ENCODE measurements at places on chromosomes 7 and 10. TPM values are rescaled to one million over a fixed set of nuclear protein-coding genes. Genes with fewer than 3 reads are reported as not detected.

- DNase-seq: peak; percentile 16
Observed at GRCh38 chr7:144437370-144438191, 34.1 kb upstream of the NOBOX start.

DNA sequence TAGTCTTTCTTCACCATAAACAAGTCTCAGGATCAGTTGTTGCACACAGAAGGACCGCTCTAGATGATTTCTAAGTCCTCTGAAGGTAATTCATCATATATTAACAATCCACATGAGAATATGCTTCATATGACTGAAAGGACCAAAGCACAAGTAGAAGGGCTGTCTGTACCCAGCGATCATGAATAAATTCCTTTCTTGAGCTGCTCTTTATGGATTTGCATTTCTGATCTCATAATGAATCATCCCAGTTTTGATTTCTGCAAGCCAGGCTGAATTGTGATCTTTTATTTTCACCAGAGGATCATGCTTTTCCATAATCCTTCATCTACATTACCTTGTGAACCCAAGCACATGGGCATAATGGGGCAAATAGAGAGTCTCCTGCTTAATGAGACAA, 675.6 kb downstream of the MAGI2 start:
- DNase-seq: no peak

DNA sequence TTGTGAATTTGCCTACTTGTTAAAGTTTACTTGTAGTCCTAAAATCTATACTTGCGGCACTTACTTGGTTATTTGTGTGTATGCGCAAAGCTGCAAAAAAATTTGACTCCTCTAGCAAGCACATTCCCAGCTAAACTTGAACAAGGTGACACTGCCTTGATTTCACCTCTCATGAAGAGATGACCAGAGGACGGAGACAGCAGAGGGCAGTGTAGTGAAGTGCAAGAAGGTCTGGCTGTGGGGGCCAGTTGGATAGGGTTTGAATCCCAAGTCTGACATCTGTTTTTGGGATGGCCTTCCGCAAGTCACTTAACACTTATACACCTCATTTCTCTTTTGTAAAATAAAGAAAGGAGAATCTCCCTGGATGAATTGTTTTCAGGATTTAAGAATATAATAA, 15.7 kb downstream of the SLK start:
- no peak for DNase-seq

The ADCYAP1R1 gene
- 0.27 TPM for polyA plus RNA-seq

DNA sequence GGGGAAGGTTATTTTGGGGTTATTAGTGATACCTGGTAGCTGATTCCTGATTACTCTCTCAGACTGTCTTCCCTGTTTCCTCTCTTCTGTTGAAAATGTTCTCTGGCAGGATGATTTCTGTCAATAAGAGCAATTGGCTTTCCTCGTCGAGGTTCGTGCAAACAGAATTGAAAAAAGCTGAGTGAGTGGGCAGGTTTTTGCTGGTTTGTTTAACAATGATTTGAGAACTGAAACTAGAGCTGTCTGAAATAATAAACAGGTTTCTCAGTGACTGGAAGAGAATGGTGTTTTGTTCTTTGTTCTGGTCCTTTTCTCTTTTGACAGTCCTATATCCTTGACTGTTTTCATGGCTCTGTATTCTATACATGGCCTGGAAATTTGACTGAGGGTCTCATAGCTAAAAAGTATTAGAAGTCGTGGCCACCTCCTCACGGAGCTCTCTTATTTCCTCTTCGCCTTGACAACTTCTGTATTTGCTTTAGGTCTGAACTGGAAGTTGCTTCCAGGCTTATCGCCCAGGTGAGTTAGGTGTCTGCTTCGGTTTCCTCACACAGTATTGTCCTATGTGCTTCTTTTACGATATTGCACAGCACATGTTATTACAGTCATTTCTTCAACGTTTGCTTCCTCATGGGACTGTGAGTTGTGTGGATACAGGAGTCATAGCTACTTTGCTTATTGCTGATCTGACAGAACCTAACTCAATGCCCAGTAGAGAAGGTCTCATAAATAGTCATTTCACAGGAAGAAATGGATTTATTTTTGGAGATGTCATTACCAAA, 403.6 kb downstream of the NRG3 start:
- DNase-seq: no peak

GRCh38 chr10:62284221-62284620, 15.6 kb upstream of the RTKN2 start:
- DNase-seq: no peak

The DOCK1 gene
- 12.1 TPM for polyA plus RNA-seq

- peak; percentile 15 for DNase-seq
Observed at GRCh38 chr7:4115442-4115841, 566.7 kb upstream of the FOXK1 start.

The CFAP69 gene
- polyA plus RNA-seq: 12.8 TPM

DNA sequence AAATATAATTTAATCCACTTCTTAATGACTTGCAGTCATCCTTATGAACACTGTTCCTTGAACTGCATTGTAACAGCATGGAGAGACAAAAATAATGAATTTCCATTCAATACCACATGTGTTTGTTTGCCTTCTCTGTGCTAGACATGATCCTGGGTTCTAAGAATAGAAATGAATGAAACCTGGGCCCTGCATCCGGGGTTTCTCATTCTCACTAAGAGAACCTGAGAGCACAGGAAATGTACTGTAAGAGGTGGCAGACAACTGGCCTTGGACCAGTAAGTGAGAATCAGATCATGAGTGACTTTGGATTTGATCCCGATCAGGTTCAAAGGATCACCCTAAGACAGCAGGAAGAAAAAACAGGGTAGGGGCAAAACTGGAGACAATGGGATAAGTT, 37.2 kb upstream of the CUL1 start:
- no peak for DNase-seq

DNA sequence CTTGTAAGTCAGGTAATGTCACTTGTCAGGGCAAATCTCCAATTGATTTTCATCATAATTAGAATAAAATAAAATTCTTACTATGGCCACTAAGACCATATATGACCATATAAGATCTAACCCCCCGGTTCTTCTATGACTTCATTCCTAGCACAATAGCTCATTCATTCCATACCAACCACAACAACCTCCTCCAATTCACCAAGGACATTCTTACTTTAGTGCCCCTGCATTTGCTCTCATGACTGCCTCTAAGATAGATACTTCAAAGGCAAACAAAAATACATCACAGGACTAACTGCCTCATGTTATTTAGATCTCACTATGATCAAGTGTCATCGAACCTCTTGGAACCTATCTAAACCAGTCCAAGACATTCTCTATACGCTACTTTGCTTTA, 90.8 kb downstream of the SNX13 start:
- DNase-seq: no peak

DNA sequence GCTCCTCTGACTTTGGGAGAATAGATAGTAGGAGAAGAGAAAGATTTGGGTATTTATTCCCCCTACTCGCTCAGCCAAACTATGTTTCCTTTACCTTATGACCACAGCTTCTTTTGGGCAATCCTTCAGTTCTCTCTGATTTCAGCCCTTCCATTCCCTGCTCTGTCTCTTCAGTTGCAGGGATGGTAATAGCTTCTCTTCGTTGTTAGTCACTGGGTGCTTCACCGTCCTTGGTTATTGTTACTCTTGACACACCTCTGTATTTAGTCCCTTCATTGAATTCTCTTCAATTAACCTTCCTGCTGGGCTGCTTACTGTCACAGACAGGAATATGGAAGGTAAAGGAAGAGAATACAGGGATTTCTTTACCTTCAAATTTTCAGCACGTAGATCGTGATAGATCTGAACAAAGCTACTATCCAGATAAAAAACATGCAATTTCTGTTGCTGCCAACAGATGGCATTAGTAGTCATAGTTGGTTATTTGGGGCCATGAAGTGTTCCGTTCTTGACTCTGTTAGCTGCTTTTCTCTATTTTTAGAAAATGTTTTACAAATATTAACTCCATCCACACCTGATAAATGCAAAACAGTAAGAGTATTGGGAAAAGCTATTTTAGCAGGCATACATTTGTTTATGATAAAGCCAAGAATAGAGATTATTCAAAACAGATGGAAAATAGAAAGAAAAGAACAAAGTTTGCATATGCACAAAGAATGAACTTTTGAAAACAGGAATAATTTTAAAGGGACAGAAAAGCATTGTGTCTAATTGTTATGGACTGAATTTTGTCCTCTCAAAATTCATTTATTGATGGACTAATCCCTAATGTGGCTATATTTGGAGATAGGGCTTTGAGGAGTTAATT, 14.0 kb upstream of the PTTG1IP2 start:
- no peak for DNase-seq
